ENCODE measurements at places on chromosomes 12 and 14. TPM values are rescaled to one million over a fixed set of nuclear protein-coding genes. Genes with fewer than 3 reads are reported as not detected.

- H3K4me1 ChIP-seq, result no peaks in the 10 kb centered on the region
- peaks cover 2% of the 10 kb centered on the region for H3K27me3 ChIP-seq
- no peaks in the 10 kb centered on the region for H3K36me3 ChIP-seq
- DNase-seq, result no peak
- H3K4me3 ChIP-seq, result no peak overlapping the region
Measured at GRCh38 chr12:119082496-119082895, 96.2 kb upstream of the HSPB8 start.

GRCh38 chr12:129675947-129676346 lies 227.9 kb downstream of the TMEM132D start:
- DNase-seq, result no peak
- H3K27ac ChIP-seq, result no peak overlapping the region
- no peak overlapping the region for H3K4me3 ChIP-seq
- no peaks in the 10 kb centered on the region for H3K4me1 ChIP-seq

- no peak for DNase-seq
- H3K27ac ChIP-seq, result peak overlapping the region; percentile 77
- peaks cover 10% of the 10 kb centered on the region for H3K4me1 ChIP-seq
- H3K36me3 ChIP-seq, result peaks cover 90% of the 10 kb centered on the region
Measured at GRCh38 chr14:94050231-94050880, 24.2 kb downstream of the OTUB2 start.

The ADCY4 gene
- polyA plus RNA-seq, result 0.28 TPM

- no peaks in the 10 kb centered on the region for H3K36me3 ChIP-seq
- peaks cover 2% of the 10 kb centered on the region for H3K4me1 ChIP-seq
- no peak overlapping the region for H3K27ac ChIP-seq
- peaks cover 2% of the 10 kb centered on the region for H3K27me3 ChIP-seq
- DNase-seq, result no peak
Measured at GRCh38 chr14:52053044-52053443, 15.8 kb downstream of the NID2 start.

The NRL gene
- 3.0 TPM for polyA plus RNA-seq

- H3K4me3 ChIP-seq, result no peak overlapping the region
- DNase-seq, result no peak
- H3K27ac ChIP-seq, result no peak overlapping the region
Measured at GRCh38 chr14:21049271-21049673, 7.1 kb downstream of the RNASE7 start.

The TMEM233 gene
- polyA plus RNA-seq, result not detected

GRCh38 chr12:100274291-100274690 lies 7.3 kb downstream of the SCYL2 start:
- H3K27ac ChIP-seq, result no peak overlapping the region
- H3K4me1 ChIP-seq, result peaks cover 27% of the 10 kb centered on the region
- no peak overlapping the region for H3K4me3 ChIP-seq
- no peaks in the 10 kb centered on the region for H3K27me3 ChIP-seq
- no peaks in the 10 kb centered on the region for H3K36me3 ChIP-seq

Data from naive thymus-derived CD8-positive, alpha-beta T cell (primary cell).